ENCODE measurements at places on chromosomes 3 and 15. TPM values are rescaled to one million over a fixed set of nuclear protein-coding genes. Genes with fewer than 3 reads are reported as not detected.

DNA sequence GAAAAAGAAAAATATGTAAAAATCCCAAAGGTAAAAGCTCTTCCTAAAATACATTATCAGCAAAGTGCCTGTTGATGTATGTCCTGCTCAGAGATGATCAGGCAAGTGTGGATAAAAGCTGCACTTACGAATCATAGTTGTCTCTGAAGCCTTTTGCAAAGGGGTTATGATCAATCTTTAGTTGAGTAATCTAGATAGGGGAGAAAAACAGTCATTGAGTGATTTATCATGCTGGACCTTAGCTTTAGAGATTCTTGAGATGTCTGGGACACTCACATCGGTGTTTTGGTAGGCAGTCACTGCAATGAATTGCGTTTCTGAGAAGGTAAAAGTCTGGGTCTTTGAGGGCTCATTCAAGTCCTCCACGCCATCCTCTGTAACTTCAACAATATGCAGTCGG lies 3.7 kb downstream of the EOMES start:
- no peak overlapping the region for H3K4me3 ChIP-seq
- peaks cover 40% of the 10 kb centered on the region for H3K4me1 ChIP-seq
- H3K36me3 ChIP-seq, result no peaks in the 10 kb centered on the region
- no peak for DNase-seq

- H3K4me3 ChIP-seq, result no peak overlapping the region
- DNase-seq, result no peak
- no peaks in the 10 kb centered on the region for H3K36me3 ChIP-seq
- no peaks in the 10 kb centered on the region for H3K27me3 ChIP-seq
Observed at GRCh38 chr3:143351895-143352608, 232.5 kb downstream of the CHST2 start.

DNA sequence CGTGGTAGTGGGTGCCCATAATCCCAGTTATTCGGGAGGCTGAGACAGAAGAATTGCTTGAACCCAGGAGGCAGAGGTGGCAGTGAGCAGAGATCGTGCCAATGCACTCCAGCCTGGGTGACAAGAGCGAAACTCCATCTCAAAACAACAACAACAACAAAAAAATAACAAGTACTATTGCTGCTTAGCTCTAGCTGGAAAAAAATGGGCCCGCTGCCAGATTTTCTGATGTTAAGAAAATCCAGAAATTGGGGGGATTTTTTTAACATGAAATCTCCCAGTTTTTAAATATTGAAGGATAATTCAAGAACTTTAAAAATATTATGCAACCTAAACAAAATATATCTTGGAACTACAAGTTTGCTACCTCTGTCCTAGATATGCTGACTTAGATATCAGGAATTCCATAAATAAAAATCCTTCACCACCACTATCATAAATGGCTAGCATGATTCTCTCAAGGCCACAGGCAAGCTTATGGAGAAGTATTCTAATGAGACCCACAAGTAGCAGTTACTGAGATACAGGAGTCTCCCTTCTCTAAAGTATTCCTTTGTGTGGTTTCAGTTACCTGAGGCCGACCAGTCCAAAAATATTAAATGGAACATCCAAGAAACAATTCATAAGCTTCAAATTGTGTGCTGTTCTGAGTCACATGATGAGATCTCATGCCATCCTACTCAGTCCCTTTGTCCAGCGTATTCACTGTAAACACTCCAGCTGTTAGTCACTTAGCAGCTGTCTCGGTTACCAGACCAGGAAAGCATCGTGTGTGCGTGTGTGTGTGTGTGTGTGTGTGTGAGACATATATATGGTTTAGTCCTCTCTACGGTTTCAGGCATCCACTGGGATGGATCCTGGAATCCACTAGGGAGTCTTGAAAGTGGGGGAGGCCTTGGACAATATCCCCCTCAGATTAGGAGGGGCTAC lies 277.2 kb downstream of the TBL1XR1 start:
- no peaks in the 10 kb centered on the region for H3K4me1 ChIP-seq
- H3K27me3 ChIP-seq, result peaks cover 4% of the 10 kb centered on the region
- DNase-seq, result no peak
- no peak overlapping the region for H3K4me3 ChIP-seq
- H3K27ac ChIP-seq, result no peak overlapping the region

- H3K4me3 ChIP-seq, result no peak overlapping the region
- no peak overlapping the region for H3K27ac ChIP-seq
- no peak for DNase-seq
- no peaks in the 10 kb centered on the region for H3K27me3 ChIP-seq
- no peaks in the 10 kb centered on the region for H3K4me1 ChIP-seq
Observed at GRCh38 chr3:178267158-178267844, 268.9 kb upstream of the KCNMB2 start.

GRCh38 chr15:58852347-58852746 lies 81.1 kb downstream of the SLTM start:
- no peaks in the 10 kb centered on the region for H3K4me1 ChIP-seq
- H3K4me3 ChIP-seq, result no peak overlapping the region
- H3K36me3 ChIP-seq, result peaks cover 12% of the 10 kb centered on the region
- DNase-seq, result no peak

RYR3 gene
- total RNA-seq, result not detected

Data from activated naive CD8-positive, alpha-beta T cell treated with anti-CD3 and anti-CD28 coated beads for 36 hours (primary cell).